ENCODE measurements at places on chromosomes 7 and 10.

DNA sequence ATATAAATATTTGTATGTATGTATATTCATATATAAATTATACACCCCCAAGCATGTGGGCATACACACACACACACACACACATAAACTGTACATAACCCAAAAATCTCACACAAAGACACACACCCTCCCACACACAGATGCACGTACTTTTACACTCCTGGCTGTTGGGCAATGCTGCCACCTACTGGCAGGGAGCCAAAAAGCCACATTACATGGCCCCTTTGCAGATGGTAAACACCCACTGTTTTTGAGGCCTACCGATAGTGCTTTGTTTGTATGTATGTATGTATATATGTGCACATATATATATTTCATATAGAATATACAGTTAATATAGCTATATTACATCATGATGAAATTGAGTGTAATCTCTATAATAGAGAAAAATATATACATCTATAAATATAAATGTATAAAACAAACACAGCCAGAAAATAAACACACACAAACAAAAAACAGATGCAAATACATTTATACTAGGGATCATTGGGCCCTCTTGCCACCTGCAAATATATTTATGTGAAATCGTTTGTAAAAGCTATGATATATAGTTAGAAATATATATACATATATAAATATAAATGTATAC, 120.1 kb upstream of the ACBD5 start:
- DNase-seq = no peak

GRCh38 chr7:38539477-38540081, 91.6 kb downstream of the AMPH start:
- DNase-seq = no peak

- DNase-seq = no peak
Measured at GRCh38 chr10:24886290-24886680, 66.1 kb downstream of the PRTFDC1 start.

DNA sequence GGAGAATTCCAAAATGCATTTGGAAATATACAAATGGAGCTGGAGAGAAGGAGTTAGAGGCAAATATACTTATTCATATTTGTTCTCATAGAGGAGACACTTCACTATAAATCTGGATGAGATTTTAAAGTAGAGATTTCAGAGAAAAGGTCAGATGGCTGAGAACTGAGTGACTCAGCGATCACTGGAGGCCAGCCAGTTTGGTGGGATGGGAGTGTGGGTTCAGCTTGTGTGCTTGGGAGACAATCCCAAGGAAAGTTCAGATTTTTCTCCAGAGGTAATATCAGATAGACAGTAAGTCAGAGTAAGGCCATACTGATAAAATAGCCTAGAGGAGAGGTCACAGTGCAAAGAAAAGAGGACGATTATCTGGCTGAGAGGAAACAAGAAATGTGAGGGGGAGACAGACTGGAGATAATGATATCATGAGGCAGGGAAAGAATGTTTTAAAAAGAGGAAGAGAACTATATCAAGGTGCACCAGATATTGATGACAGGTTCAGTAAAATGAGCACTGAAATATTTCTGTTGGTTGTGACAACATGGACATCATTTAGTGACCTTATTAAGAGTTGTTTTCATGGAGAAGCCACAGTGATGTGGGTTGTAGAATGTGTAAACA, 67.0 kb downstream of the MDFIC start:
- DNase-seq = peak; percentile 16

GRCh38 chr7:131555552-131556052, 826 bp downstream of the PODXL start:
- DNase-seq = no peak

Data from T1000 (cell line).